Stromal cell of bone marrow (primary cell): ENCODE measurements at places on chromosomes 3 and 15.

DNA sequence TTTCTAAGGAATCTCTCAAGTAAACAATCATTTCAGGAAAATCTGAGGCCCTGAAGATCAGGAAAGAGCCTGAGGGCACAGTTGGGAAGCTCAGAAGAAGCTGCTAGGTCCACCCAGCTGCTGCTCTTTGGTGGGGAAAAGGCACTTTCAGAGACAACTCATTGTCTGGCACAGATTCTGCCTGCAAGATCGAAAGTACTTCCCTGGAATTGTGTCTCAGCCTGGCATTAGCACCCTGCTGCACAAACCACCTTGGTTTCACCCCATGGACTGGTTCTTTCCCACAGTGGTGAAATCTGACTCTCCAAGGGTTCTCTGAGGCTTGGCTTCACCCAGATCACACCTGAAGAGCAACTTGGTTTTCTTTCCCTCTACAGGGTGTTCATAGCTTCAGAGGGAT is 18.7 kb downstream of the THRB start:
- DNase-seq: no peak

DNA sequence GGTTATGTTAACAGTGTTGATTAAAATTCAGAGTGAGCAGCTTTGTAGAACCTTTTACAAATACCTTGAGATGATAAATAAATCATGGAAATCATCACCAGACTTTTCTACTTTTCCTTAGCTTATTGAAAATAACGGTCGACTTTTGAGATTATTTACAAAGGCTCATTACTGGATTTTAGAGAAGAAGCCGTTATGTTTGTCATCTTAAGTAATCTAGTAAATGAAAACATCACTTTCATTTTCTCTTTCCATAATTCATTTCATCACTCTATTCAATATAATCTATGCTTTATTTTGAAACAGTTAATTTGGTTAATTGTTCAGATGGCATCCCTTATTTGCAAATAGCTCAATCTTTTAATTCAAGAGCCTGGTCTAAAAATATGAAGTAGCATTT is 3.6 kb downstream of the PLCL2 start:
- no peak for DNase-seq

DNA sequence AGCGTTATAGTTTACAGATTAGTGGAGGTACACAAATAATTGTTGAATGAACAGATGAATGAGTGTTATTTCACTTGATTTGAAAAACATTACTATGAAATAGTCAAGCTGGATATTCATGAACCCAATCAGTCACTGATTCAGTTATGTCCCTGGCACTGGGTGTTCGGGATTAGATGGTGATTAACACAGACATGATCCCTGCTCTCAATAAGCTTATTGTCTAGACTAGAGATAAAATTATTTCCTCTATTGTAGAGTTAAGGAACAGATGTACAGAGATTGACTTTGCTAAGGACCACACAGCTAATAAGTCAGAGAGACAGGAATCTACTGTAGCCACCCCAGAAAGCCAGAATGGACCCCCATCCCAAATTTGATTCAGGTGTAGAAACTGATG is 963 bp downstream of the GRAMD1C start:
- no peak for DNase-seq

- no peak for DNase-seq
These were observed 1.1 kb upstream of the GABRB3 start for GRCh38 chr15:26773917-26774316.

DNA sequence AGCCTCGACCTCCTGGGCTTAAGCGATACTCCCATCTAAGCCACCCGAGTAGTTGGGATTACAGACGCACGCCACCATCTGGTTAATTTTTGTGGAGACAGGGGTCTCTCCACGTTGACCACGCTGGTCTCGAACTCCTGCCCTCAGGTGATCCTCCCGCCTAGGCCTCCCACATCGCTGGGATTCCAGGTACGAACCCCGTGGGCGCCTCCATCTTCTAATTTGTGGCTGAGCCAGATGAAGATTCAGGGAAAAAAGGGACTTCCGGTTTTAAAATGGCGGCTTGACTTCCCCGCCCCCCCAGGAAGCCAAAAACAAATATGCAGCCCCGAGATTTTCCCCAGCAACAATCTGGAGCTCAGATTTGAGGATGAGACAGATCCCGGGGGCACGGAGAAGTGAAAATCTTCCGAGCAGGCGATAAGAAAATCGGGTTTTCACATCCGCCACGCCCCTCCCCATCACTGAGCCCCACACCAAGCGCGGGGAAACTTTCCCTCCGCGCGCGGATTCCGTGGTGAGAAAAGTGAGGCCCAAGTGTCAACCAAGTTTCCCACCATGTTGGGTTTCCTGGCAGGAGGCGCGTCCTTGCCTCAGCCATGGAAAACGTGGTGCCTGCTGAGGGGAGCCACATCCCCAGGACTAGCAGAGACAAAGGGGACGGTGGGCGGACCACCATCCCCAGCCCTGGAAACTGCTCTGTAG is 15.4 kb downstream of the CHST14 start:
- no peak for DNase-seq

DNA sequence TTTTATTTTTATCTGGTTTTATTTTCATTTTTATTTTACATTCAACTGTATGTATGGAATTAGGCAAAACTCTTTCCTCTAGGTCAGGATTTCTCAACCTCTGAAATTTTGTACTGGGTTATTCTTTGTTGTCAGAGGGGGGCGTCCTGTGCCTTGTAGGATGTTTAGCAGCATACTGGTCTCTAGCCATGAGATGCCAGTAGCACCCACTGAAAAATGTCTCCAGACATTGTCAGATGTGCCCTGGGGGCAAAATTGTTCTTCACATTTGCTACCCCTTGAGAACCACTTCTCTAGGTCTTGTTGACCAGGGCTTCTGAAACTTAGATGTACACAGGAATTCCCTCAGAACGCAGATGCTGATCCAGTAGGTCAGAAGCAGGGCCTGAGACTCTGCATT is 5.4 kb downstream of the CHRNA5 start:
- no peak for DNase-seq

DNA sequence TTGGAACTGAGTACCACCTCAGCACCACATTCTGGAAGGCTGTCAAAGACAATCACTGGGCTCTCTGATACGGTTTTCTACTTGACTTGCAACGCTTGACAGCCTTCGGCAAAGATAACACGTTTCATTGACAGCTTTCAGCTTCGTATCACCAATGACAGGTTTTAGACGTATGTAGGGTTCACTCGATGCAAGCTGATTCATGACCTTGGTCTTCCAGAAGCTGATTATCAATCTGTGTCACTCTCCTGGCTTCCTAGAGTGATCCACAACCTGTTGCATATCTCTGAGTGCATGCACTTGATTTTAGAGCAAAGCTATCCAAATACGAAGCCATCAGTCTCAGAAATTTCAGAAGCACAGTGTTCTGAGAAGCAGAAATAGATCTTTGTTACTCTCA is 381.6 kb downstream of the FEZF2 start:
- DNase-seq: no peak

GRCh38 chr3:129025108-129025507 is 24.0 kb downstream of the EFCC1 start:
- no peak for DNase-seq

DNA sequence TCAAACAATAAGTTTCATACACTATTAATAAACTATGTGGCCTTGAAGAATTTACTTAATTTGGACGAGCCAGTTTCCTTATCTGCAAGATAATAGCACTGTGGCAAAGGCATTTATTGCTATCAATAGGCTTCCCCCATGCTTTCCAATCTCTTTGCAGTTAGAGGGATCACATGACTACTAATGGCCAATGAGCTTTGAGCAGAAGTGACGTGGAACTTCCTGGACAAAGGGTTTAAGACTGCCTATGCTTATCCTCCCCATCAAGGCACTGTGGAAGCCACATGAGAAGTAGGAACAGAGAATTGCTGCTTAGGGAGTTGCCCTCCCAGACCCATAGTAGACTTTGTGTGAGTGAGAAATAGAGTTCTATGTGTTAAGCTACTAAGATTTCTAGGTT is 16.7 kb upstream of the ZMAT3 start:
- DNase-seq: no peak

DNA sequence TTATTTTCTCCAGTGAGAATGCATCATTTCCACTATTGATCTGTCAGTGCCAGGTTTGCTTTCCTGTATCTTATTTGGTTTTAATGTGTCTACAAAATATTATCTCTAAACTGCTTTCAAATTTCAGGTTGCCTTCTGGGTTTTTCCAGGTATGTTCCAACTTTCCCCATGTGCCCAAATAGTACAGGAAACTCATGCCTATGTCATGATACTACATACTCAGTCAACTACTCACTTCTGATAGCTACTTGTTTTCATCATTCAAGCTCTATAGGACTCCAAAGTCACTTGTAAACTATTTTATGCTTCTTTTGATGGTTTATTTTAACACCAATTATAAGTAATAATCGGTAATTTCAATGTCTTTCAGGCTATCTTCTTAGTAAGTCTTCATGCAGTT is 134.8 kb upstream of the TTC14 start:
- DNase-seq: no peak

DNA sequence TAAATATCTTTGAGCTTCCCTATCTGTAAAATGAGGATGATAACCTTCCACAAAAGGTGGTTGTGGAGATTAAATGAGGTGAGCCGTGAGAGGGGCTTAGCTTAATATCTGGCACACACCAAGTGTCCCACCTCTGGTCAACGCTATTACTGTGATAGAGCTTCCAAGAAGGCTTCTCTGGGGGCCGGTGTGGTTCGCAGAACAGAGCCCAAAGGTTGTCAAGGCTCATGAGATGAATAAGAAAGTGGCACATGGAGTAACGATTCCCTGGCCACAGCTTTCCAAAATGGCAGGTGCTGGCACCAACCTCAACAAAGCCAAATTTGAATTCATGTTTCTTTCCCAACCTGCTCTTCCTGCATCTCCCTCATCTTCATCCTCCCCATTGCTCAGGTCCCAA is 10.4 kb downstream of the KY start:
- DNase-seq: no peak

GRCh38 chr3:168671091-168671490 is 575.4 kb upstream of the GOLIM4 start:
- DNase-seq: no peak

- DNase-seq: no peak
These were observed 8.4 kb downstream of the SNX4 start for GRCh38 chr3:125511420-125512118.
